ENCODE measurements at places on chromosomes 13 and 19. TPM values are rescaled to one million over a fixed set of nuclear protein-coding genes. Genes with fewer than 3 reads are reported as not detected.
A peak's percentile ranks its signal among the peaks of the same experiment; 100 is the strongest.

PTPRH gene
- total RNA-seq: not detected

DNA sequence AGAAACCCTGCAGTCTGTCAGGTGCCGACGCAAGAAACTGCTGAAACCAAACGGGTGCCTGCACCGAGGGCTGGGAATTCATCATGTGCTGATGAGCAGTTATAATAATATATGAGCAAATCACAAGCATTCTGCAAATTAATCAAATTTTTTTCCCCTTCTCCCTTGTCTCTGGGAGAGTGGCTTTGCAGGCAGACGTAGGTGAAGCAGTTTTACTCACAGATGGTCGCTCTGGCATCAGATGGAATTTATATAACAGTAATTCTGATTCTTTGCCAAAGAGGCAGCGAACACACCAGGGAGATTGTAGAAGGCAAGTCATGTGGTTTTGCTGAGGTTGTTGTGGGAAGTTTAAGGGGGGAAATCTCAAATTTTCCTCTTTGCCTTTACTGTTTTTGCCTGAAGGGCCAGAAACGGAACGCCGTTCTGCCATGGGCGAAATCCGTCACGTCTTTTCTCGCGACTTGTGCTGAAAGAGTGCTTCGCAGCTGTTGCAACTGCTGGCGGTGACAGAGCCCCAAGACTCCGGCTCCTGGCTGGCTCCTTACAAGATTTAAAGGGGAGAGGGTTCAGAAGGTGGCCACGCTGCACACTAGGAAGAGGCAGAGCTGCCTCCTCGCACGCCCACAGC, 320.1 kb downstream of the ZNF536 start:
- H3K4me3 ChIP-seq: no peak overlapping the region
- H3K36me3 ChIP-seq: no peaks in the 10 kb centered on the region

GRCh38 chr13:88217883-88218282, 546.7 kb downstream of the SLITRK5 start:
- H3K4me3 ChIP-seq: no peak overlapping the region
- H3K27ac ChIP-seq: no peak overlapping the region
- DNase-seq: no peak
- H3K4me1 ChIP-seq: no peaks in the 10 kb centered on the region
- H3K36me3 ChIP-seq: no peaks in the 10 kb centered on the region
- H3K27me3 ChIP-seq: no peaks in the 10 kb centered on the region

DNA sequence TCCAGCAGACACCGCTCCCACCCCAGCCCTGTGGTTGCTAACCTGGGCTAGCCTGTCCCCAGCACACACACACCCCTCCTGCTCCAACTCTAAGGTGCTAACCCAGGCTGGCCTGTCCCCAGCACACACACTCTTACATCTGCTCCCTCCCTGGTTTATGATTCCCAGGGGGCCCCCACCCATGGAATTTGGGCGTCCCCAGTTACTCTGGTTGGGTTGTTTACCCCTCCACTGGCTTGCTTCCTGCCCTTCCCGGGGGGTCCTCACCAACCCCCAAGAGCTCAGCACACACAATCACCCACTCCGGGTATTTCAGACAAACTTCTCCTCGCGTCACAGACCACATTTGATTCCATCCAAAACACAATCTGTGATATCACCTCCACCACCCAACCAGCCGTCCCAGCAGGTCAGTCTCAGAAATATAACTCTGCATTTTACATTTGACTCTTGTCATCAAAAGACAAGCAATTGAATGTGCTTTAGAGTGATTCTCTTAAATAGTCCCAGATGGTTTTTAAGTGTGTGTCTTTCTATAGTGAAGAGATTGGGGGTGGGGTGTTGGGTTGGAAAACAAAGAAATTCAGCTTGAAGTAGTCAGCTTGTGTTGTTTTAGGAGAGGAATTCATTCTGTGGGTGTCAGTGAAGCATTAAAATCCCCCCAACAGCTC, 20.1 kb downstream of the COL4A2 start:
- H3K36me3 ChIP-seq: no peaks in the 10 kb centered on the region
- H3K27ac ChIP-seq: no peak overlapping the region
- no peak for DNase-seq
- peaks cover 29% of the 10 kb centered on the region for H3K27me3 ChIP-seq
- no peak overlapping the region for H3K4me3 ChIP-seq

DNA sequence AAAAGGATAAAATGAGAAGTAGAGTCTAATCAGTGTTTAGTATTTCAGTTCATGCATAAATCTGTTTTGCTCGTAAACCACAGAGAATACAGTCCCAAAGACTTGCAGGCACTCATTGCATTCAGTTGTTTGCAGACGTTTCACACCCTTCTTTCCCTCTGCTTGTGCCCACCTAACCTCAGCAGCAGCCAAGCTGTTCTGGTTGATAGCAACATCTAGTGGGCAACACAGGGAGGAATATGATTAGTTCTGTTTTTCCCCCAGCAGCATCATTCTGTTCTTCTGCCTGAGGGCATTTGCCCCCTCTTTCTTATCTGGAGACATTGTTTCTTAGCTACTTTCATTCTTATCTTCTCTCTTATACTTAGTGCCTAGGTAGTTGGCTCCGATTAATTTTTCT, 135.6 kb downstream of the PAN3 start:
- H3K27me3 ChIP-seq: no peaks in the 10 kb centered on the region
- H3K27ac ChIP-seq: no peak overlapping the region
- DNase-seq: no peak
- H3K36me3 ChIP-seq: peaks cover 45% of the 10 kb centered on the region
- H3K4me3 ChIP-seq: no peak overlapping the region
- peaks cover 2% of the 10 kb centered on the region for H3K4me1 ChIP-seq

WASF3 gene
- total RNA-seq: not detected

- H3K27me3 ChIP-seq: no peaks in the 10 kb centered on the region
- no peak overlapping the region for H3K4me3 ChIP-seq
- H3K27ac ChIP-seq: no peak overlapping the region
- H3K36me3 ChIP-seq: no peaks in the 10 kb centered on the region
- DNase-seq: no peak
Measured at GRCh38 chr19:35337984-35338296, 9.0 kb downstream of the CD22 start.

ARL11 gene
- 2.3 TPM for total RNA-seq

XAB2 gene
- 50.0 TPM for total RNA-seq

DNA sequence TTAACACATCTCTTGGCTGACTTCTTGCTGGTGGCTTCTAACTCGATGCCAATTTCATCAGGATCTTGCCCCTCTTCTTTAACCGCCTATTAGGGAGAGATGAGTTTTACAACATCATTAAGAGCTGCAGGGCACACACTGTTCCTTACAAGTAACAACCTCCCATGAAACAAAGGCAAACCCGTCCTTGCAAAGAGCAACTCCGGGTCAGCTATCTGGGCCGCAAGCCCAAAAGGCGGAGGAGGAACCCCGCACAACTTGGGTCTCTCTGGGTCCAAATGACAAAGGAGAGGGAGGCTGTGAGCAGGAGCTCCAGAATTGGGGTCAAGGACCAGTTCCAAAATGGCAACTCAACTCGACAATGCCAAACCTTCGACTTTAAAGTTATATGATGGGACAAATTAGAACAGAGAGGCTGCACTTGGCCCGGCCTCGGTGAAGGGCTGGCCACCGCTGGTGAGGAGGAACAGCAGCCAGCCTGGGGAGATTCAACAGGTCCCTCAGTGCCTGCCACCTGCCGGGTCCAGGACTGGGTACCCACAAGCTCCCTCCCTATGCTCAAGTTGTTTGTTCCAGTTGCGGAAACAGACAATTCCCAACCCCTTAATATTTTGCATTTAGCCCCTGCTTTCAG, 1.1 kb downstream of the SAFB2 start:
- H3K4me3 ChIP-seq: peak overlapping the region; percentile 100
- H3K36me3 ChIP-seq: peaks cover 66% of the 10 kb centered on the region
- DNase-seq: no peak
- peak overlapping the region; percentile 100 for H3K27ac ChIP-seq
- H3K4me1 ChIP-seq: peaks cover 59% of the 10 kb centered on the region
- no peaks in the 10 kb centered on the region for H3K27me3 ChIP-seq

GRCh38 chr13:34654647-34655046, 287.4 kb upstream of the NBEA start:
- DNase-seq: no peak
- no peak overlapping the region for H3K27ac ChIP-seq
- H3K27me3 ChIP-seq: no peaks in the 10 kb centered on the region
- no peaks in the 10 kb centered on the region for H3K4me1 ChIP-seq
- H3K4me3 ChIP-seq: no peak overlapping the region
- no peaks in the 10 kb centered on the region for H3K36me3 ChIP-seq

DNA sequence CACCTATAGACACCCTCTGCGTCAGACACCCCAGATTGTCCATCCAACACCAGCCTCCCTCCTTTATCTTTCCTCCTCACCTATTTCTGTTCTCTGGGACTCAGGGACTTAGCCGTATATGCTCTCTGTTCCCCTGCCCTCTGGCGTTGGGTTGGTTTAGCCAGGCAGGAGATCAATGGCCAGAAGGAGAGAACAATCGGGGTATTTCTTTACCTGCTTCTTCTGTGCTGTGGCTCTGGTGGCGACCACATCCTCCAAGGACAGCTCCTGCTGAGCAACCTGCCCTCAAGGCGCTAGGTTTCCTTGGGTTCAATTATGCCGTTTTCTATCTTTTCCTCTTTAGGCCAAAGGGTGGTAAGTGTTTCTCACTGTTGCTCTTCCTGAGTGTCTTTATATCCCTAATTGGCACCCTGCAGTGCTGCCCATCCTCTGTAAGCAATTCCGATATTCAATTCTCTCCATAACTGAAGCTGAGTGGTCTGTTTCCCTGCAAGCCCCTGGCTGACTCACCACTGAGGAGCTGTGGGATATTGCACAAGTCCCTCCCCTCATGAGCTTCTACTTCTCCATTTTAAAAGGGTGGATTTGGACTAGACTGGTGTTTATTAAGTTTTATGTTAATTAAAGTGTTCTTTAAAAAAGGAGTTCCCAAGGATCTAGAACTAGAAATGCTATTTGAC, 63.7 kb upstream of the TMTC4 start:
- H3K27me3 ChIP-seq: peaks cover 3% of the 10 kb centered on the region
- DNase-seq: no peak
- no peaks in the 10 kb centered on the region for H3K4me1 ChIP-seq
- no peak overlapping the region for H3K4me3 ChIP-seq
- no peaks in the 10 kb centered on the region for H3K36me3 ChIP-seq

- H3K36me3 ChIP-seq: peaks cover 47% of the 10 kb centered on the region
- H3K4me1 ChIP-seq: no peaks in the 10 kb centered on the region
- H3K27me3 ChIP-seq: no peaks in the 10 kb centered on the region
- H3K27ac ChIP-seq: no peak overlapping the region
Measured at GRCh38 chr19:4429771-4430171, 27.3 kb downstream of the CHAF1A start.

Data from activated CD4-positive, alpha-beta T cell treated with anti-CD3 and anti-CD28 coated beads, Interleukin-2, amount 10 ng/mL, durations not matched to agents 7 days and 5 days (primary cell).